ENCODE measurements at places on chromosomes 5 and 9.

- ATAC-seq: no peak
These were observed 54.7 kb downstream of the DPYSL3 start for GRCh38 chr5:147454996-147455677.

DNA sequence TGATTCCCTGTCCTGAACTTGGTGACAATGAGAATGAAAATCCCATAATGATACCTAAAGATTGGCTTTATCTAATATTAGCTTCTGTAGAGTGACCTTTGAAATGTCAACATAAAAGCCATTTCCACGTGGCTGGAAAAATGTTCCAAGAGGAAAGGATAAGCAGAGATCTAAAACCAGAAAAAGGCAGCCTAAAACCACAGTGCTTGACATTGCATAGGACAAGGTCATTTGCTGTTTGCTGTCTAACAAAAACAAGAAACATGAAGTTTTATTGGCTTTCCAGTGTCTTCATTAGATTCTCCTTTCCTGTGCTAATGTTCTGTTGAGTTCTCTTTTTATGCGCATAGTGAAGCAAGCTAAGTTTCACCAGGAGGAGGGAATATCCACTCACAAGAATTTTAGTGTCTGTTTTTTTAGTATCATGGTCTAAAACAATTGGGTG lies 44.6 kb downstream of the CPEB4 start:
- no peak for ATAC-seq

GRCh38 chr5:95920822-95921221 lies 40.8 kb downstream of the ELL2 start:
- ATAC-seq: no peak

DNA sequence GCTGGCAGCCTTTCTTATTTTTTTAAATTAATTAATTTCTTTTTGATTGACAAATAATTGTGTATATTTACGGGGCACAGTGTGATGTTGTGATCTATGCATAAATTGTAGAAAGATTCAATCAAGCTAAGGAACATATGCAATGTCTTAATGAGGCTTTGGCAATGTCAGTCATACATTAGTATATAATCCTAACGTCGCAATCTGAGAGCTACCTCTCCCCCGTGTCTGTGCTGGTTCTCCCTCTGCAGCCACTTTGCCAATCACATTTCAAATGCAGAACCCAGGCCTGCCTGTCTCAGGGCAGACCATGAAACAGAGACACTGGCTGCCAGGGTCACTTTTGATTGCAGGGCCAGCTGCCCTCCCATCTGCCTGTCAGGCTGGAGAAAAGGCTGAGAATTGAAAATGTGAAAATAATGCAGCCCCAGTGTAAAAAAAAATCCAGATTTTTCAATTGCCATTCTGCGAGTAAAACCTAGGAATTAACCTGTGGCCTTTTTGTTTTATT lies 56.3 kb downstream of the SLC24A2 start:
- no peak for ATAC-seq

DNA sequence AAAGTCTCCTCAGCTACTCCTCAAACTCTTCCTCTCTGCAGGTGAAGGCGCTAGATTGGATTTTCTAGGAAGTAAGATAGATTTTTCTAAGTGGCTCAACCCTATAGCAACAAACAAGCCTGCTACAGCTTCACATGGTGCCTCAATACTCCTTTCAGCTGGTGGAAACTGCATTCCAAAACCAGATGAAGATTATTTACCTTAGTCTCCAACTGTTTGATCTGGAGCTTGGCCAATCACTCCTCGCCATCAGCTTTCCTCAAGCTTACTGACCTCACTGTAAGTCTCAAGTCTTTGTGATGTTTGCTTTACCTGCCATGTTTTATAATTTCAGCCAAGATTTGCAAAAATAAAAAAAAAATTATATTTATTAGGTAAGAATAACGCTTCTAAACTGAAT lies 622.4 kb downstream of the CHSY3 start:
- ATAC-seq: no peak

GRCh38 chr9:92160786-92161185 lies 45.6 kb upstream of the SPTLC1 start:
- no peak for ATAC-seq

Data from SK-N-SH treated with all-trans-retinoic acid at 6 μM for 48 hours (cell line).